Kidney epithelial cell (primary cell): ENCODE measurements at places on chromosomes 11 and 22. TPM values are rescaled to one million over a fixed set of nuclear protein-coding genes. Genes with fewer than 3 reads are reported as not detected.

DNA sequence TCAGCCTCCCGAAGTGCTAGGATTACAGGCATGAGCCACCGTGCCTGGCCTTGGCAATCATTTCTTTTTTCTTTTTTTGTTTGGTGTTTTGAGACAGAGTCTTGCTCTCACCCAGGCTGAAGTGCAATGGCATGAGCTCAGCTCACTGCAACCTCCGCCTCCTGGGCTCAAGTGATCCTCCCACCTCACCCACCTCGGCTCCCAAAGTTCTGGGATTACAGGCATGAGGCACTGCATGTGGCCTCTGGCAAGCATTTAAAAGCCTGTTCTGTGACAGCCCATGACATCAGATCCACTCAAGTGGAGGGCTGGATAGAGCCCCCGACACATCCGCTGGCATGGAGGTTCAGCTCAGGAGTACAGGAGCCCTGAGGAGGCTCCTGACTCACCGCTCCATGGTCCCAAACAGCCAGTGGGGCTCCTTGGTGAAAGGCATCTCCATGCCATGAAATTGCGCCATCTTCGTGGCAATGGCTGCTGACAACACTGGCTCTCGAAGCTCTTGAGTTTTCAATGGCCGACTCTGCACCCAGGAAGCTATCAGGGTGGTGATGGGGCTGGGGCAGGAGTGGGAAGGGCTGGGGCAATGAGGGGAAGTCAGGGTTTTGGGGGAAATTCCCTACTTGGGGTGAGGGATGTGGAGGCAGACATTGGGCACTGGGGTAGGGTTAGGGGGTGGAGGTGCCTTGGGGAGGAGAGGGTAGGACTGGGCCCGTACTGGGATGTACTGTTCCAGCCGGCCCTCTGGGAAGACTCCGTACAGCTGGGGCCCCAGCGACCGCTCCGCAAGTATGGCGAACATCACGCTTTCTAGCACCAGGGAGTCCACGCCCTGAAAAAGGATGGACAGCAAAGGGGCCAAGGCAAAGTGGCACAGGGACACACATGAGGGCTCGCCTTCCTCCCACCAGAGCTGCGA is 1.4 kb downstream of the CHKB start:
- DNase-seq = no peak

DNA sequence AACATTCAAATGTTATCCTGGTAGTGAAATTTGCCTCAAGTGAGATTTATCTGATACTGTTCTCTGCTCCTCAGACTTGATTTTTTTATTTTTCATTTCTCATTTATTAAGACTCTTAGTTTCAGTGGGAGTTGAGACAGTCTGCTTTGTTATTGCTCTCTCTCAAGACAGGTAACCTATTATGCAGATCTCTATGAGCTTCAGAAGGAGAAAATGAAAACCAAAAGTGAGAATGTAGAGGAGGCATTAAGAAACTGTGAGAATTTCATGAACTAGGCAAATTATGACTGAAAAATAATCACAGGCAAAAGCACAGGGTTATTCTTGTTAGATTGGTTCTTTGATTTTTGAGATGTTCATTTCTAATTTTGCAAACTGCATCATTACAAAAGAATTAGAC is 290.0 kb upstream of the CHORDC1 start:
- DNase-seq = no peak

DNA sequence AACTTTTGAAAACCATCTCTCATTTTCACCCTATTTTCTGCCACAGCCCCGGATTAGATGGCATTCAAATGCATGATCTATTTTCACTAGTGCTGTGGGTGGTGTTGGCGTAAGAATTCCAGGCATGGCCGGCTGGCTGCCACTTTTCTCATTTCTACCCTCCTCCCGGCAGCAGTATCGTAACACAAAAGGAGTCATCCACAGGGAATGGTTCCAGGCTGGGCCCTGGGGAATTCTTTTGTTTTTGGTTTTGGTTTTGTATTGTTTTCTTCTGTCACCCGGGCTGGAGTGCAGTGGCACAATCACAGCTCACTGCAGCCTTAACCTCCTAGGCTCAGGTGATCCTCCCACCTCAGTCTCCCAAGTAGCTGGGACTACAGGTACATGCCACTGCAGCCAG is 13.8 kb downstream of the JAML start:
- no peak for DNase-seq

GRCh38 chr22:44597616-44598015 is 99.6 kb upstream of the RTL6 start:
- peak; percentile 31 for DNase-seq

GRCh38 chr11:4671741-4672140 is 25.9 kb downstream of the OR51E2 start:
- no peak for DNase-seq

- no peak for DNase-seq
Measured at GRCh38 chr11:48051217-48051830, 71.0 kb downstream of the PTPRJ start.

DNA sequence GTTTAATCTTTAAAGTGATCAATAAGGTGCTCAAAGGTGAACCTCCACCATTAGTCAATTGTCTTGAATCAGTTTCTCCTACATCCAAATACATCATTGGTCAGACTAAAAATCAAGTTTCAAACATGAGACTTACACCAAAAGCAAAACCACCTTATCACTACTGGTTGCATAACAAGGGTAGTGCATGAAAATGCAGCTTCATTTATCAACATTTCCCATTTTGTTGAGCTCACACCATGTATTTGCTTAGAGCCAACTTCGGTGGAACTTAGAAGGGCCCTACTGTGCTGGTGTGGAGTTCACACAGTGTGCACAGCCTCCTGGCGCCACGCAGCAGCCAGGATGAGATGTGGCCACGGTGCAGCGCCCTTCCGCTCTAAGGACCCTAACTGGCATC is 23.1 kb upstream of the PHLDA2 start:
- DNase-seq = no peak

GRCh38 chr11:6995703-6996102 is 24.4 kb downstream of the ZNF214 start:
- no peak for DNase-seq

DNA sequence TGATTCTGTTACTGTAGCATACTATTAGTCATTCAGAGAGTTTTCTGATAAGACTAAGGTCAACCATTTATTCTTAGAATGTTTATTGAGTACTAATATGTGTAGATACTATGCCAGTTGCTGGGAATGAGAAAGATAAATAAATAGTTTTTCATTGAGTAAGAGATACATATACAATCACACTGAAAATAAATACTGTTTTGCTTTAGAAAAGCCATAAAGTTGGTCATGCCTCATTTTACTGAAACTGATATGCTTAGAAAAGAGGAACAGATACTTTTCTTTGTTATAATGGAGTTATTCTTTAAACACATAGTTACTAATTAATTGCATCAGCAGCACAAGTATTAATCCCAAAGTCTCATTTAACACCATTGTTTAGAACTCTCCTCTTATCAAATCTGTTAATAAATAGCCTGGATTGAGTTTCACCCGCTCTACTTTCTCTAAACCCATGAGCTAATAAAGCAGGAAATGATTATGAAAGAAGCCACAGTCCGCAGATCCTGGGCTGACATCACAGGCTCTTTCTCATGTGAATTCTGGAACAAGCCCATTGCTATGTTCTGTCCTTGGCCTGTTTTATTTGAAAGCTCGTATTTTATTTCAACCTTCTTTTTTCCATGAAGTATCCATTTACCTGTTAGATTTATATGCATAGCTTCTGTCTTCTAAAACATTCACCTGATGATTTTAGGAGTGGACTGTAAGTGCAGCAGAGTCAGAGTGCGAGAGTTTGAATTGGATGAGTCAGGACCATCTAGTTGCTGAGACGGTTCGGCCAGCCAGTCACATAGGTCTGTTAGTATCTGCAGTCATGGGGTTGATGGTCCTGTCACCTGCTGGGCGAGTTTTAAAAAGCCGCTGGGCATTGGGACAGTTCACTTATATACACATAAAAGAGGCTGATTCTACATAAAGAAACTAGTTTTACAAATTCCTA is 35.5 kb downstream of the PIWIL4 start:
- DNase-seq = peak; percentile 82

DNA sequence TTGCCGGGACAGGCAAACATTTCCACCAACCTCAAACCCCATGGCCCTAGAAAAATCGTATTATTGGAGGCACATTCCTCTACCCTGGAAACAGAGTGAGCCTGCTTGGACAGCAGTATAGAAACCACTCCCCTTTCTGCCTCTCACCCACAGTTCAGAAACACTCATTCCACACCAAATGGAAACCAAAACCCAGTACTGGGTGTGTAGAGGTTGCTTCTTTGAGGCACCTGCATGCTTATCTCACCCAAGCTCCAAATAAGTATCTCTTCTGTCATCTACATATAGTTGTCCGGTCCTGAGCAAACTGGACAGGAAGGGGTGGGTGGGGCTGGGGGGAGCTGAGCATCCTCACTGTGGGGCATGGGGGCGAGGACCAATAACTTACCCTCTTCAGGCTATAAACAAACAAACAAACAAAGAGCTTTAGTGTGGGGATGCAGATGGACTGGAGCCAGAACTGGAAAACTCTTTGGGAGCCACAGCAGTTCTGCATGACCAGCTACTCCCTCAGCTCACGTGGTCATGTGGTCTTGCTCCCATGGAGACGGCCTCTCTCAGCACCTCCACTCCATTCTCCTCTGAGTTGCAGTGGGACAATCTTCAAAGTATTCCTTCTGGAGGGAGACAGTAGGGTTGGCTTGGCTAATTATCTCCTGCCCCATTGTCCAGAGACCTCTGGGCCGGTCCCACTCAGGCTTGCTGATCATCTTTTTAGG is 1.0 kb upstream of the PLAAT2 start:
- peak; percentile 52 for DNase-seq

GRCh38 chr22:20465759-20466077 is 28.1 kb upstream of the SCARF2 start:
- no peak for DNase-seq

DNA sequence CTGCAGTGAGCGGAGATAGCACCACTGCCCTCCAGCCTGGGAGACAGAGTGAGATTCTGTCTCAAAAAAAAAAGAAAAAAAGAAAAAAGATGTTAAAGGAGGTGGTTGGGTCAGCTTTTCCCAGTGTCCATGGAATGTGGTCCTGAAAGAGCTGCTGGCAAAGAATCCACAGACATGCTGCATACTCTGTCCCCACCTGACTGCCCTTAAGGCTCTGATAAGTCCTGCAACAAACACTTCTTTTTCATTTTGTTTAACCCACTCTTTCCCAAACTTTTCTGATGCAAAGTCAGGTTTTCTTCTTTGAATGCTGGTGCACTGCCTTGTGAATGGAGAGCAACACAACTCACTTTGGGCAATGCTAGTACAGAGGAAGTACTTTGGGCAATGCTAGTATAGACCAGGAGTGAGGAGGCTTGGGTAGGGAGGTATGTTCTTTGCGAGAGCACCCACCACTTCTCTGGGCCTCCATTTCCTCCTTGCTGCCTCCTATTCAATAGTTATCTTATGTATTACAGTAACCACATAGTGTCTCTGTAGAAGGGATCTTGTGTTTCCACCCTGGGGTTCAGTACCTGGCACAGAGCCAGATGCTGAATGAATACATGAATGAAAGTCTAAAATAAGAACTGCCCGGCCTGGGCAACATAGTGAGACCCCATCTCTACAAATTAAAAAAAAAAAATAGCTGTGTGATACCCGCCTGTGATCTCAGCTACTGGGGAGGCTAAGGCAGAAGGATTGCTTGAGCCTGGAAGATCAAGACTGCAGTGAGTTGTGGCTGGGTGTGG is 18.9 kb downstream of the LIF start:
- DNase-seq = no peak

GRCh38 chr11:5550440-5551095 is 2.2 kb upstream of the OR52H1 start:
- peak; percentile 51 for DNase-seq

DNA sequence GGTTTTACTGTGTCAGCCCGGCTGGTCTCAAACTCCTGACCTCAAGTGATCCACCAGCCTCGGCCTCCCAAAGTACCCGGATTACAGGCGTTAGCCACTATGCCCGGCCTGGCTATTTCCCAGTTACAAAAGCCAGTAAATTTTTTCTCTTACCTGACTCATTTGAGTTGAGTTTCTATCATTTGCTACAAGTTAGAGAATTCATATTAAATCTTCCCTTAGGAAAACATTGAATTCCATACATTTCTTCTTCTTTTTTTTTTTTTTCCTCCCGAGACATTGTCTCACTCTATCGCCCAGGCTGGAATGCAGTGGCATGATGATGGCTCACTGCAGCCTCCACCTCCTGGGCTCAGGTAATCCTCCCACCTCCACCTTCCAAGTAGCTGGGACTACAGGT is 26.0 kb downstream of the CHEK2 start:
- no peak for DNase-seq

DNA sequence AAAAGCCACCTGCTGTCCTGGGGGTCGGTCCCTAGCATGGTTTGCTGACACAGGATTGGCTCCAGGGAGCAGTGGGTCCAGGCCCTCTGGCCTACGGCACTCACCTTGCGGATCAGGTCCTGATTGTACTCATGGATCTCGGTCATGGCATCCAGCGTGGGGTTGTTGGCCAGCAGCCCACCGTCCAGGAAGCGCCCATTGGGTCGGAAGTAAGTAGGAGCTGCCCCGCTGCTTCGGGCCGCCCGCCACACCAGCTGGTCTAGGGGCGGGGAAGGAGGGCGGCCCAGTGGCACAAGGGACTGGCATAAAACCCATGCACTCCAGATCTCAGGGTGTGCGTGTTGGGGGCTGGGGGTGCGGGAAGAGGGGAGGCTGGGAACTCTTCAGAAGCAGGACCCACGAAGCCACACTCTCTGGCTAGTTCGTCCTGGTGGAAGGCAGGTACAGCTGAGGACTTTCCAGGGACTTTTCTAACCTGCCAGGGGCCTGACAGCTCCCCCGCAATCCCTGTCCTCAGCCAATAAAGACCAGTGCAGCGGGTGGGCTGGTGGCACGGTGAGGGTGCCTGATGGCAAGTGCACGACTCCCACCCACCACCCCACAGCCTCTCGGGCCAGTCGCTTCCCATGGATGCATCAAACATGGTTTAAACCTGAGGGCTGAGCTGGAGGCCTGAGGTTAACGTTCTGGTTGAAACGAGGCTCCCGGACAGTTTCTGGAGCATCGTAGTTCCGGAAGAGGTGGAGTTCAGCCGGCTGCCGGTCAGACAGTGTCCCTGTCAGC is 5.1 kb upstream of the BAIAP2L2 start:
- DNase-seq = no peak

The CD3E gene
- total RNA-seq = not detected in 2 replicates

The MOB2 gene
- 18.1 and 32.0 TPM in 2 replicates for total RNA-seq

The CDON gene
- total RNA-seq = 8.1 and 10.4 TPM in 2 replicates

The PGGHG gene
- 10.5 and 13.1 TPM in 2 replicates for total RNA-seq

The CREB3L1 gene
- total RNA-seq = 3.2 and 4.5 TPM in 2 replicates

The BBOX1 gene
- total RNA-seq = not detected in 2 replicates

The FOLH1 gene
- 0.29 TPM in 1 of 2 replicates, not detected in the other for total RNA-seq

The MB gene
- total RNA-seq = not detected in 2 replicates

The TIMP3 gene
- total RNA-seq = 44.2 and 45.6 TPM in 2 replicates

The LRRC51 gene
- 5.7 and 7.3 TPM in 2 replicates for total RNA-seq
